ENCODE measurements at places on chromosomes 3 and 15.

DNA sequence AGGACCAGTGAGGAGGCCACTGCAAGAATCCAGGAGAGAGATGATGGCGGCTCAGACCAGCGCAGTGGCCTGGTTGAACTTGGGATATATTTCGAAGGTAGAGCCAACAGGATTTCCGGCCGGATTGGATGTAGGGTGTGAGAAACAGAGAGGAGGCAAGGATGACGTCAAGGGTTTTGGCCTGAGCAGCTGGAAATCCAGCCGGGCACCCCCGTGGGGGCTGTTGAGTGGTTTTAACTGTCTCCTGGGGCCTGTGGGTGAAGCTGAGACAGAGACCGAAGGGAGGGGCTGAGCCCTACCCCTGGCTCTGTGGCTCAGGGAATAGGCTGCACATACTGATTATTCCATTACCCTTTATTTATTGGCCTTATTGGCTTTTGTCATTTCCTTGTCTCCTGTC lies 45.7 kb downstream of the EXOG start:
- no peak for DNase-seq

DNA sequence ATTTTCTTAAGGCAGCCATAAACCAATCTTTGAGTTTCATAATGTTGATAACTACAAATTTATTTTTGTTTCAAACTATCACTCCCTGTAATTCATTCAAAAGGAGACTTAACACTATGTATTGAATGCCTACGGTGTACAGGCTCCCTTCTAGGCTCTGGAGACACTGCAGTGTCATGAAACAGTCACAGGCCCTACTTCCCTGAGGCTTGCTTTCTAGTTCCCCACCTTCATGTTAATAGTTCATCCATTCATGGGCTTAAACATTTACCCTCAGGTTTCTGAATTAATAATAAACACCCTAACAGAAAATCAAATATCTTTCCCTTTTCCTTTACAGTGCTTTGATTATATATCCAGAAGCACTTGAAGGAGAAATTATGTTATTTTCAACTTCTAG lies 168.7 kb downstream of the CHL1 start:
- DNase-seq, result no peak

DNA sequence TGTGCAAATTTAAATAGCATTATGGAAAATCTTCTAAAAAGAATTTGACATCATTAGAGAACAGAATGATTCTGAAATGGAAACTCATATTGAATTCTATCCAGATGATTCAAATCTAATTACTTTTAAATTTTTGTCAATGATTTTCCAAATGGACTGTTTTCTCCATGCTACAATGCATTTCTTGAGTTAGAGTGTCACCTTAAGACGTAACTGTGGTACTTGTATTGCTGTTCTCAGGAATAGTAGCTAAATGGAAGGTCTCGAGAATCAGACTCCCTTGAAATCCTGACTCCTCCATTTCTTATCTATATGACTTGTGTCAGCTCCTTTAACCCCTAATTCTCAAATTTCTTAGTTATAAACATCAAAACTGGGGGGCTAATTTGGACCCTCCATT lies 102.3 kb downstream of the P2RY1 start:
- DNase-seq, result no peak

GRCh38 chr3:55180936-55181535 lies 253.2 kb upstream of the LRTM1 start:
- DNase-seq, result peak; percentile 51

DNA sequence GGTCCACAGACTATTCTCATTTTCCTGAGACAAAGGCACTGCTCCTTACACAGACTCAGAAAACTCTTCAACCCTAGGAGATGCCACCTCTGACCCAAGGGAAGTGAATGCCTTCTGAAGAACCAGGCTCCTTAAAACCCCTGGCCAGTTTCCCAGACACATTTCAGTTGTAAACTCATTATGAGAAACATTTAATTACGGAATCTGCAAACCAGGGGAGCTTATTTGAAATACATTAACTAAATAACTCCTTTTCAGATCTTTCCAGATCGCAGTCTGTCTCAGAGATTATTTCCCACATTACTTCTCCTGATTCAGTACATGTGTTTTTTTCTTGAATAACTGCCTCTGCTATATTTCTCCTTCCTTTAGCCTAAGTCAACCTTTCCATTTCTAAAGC lies 17.6 kb downstream of the MYO5A start:
- DNase-seq, result no peak

GRCh38 chr15:101472033-101472432 lies 17.5 kb downstream of the PCSK6 start:
- no peak for DNase-seq

GRCh38 chr3:150106740-150107428 lies 136.2 kb upstream of the PFN2 start:
- no peak for DNase-seq

DNA sequence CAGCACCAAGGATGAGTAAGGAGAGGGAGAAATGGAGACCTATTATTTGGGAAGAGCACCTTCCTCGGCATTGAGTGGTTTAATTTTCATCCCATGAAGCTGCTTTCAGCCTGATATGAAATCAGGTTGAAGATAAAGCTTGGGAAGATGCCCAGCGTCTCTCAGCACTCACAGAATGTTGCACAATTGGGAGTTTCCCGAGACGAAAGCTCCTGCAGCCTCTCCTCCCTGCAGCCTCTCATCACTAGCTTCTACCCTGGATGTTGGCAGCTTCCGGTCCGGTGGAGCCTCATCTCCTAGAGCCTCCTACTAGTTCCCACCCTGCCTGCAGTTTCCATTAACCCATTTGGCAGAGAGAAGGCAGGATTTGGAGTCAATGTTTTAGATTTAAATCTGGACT lies 40.3 kb downstream of the EDEM1 start:
- DNase-seq, result no peak

- no peak for DNase-seq
Measured at GRCh38 chr15:45149060-45149459, 19.3 kb downstream of the DUOX1 start.

DNA sequence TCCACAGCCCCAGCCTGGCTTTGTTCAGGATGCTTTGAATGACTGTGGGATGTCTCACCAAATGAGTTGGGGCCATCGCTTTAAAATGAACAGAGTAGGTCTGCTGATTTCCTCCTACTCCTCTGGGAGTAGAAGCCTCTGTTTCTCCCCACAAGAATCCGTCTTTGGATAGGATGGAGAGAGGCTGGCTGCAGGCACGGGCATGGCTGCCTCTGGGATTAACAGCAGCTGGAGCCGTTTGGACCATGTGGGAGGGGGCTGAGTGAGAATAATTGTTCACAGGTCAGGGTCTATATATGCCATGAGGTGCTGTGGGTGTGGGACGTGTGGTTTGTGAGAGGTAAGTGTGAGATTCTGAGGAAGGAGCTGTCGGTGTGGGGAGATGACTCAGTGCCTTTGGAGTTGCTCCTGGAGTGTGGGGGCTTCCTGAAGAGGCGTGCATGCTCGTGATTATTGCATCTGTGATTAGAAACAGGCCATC lies 48.0 kb upstream of the APEH start:
- DNase-seq, result no peak

DNA sequence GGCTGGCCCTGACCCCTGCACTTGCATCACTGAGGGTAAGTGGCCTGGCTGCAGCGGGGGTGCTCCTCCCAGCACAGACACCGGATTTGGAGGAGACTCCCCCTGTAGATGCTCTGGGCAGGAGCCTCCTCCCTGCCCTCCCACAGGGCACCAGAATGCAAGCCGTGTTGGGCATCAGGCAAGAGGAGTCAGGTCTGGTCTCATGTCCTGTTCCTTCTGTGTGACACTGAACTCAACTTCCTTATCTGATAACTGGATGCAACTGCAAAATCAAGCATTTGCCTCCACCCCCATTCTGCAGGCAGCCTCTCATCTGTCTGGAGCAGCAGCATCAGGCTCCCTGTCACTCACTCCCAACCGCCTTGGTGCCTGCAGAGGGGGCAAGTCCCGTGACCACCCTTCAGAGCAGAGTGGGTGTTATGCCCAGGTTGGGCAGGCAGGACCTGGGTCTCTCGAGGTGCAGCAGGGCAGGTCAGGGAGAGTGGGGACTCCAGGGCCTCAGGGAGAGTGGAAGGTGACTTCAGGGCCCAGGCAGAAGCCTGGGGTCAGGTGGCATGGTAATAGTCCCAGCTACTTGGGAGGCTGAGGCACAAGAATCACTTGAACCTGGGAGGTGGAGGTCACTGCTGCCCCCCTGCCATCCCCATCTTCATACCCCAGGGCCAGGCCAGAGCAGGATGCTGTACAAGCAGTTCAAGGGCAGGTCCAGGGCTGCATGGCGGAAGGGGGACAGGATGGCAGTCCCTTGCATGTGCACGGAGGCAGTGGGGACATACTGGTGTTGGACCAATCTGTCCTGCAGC lies 10.5 kb upstream of the RPL29 start:
- DNase-seq, result no peak

GRCh38 chr15:52706091-52706490 lies 26.9 kb upstream of the ATOSA start:
- DNase-seq, result no peak

- DNase-seq, result no peak
Measured at GRCh38 chr3:45056608-45057301, 30.7 kb downstream of the CLEC3B start.

DNA sequence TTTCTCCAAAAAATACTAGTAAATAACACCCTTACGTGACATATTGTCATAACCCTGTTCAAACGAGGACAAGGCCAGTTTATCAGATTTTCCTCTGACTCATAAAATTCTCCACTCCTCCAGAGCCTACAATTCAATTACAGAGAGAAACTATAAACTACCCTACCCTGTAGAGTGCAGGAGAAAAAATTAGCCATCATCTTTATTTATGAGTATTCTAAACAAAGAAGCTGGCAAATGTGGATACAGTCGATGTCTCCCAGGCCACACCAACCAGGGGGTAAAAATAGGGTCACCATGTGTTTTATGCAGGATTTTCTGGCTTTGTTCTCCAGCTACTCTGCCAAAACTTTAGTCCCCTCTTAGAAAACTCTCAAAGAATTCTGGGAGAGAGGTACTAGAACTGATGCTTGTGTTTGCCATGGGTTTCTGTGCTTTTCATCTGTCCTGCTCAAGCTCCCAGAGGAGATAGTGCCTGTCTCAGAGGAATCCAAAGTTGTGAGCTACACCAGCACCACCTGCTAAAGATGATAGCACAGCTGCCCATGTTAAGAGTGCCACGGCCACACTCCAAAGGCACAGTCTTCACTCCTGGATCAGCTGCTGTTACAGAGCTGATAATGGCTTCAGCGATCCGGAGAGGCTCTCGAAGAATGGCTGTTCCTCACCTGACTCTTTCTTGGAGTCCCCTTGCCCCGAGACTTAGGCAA lies 150.2 kb downstream of the IMPG2 start:
- DNase-seq, result no peak

DNA sequence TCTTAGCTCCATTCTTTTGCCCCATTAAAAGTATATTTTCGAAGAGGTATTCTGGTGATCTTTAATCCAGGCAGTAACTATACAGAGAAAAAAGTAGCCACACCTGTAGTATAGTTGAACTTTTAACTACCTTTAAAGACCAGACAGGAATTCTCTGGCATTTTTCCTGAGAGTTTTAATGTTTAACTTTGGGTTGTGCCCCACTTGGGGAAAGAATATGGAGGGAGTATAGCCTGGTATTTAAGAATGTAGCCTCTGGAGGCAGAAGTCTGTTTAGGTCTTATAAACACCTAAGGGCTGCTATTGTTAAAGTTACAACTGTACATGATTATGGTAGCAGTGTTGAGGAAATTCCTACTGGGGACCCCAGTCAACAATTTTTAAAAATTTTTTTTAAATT lies 19.3 kb downstream of the C3orf85 start:
- DNase-seq, result no peak

- DNase-seq, result no peak
Measured at GRCh38 chr15:79332824-79333510, 22.1 kb downstream of the TMED3 start.

DNA sequence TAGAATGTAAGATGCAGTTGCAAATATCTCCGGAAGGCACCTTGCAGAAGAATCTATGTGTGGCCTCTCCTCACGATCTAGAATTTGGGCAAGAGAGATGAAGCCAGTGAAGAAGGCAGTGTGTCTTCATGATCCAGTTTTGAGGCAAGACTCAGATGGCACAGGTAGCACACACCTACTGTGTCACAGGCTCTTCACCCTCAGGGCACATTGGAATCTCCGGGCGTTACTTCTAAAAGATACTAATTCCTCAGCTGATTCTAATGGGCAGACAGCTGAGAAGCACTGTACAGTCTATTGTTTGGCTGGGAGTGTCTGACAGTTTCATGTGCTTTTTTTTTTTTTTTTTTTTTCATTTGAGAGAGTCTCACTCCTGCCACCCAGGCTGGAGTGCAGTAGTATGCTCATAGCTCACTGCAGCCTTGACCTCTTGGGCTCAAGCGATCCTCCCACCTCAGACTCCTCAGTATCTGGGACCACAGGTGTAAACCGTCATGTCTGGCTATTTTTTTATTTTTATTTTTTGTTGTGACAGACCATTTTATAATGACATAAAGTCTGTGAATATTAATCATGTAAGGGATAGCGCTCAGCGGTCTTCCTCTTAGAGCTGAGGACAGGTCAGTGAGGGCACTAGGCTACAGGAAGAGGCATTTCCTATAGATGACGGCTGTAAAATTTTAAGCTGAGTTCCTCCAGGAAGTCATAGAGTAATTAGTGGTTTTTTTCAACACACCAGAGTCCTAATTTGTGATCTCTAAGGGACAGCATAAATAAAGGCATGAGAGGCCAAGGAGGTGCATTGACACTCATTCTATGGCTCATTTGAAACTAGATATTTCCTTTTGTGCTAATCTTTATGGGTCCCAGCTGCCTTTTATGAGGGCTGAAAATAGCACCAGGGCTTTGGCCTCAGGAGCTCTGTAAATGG lies 4.0 kb downstream of the C3orf52 start:
- no peak for DNase-seq

DNA sequence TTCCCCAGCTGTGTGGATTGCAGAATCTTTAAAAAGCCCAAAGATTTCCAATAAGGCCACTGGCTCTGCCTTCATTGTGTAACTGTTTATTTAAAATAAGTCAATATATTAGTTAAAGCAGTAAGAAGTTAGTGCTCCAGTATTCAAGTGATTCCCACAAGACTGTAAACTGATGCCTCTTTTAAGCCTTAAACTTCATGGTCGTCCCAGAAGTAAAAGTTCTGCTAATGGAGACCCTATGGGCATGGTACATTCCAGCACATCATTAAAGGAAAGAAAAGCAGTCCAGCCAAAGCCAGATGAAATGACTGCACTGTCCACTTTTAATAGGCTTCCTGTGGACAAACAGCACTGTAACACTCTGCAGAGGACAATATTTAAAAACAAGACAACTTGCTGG lies 512.6 kb downstream of the MECOM start:
- no peak for DNase-seq

GRCh38 chr15:70030851-70031250 lies 66.9 kb downstream of the TLE3 start:
- no peak for DNase-seq

GRCh38 chr15:62021991-62022600 lies 38.2 kb downstream of the VPS13C start:
- no peak for DNase-seq
